Activated T-cell treated with anti-CD3 and anti-CD28 coated beads, Interleukin-2, amount 50 U/mL, for 24 hours (primary cell): ENCODE measurements at places on chromosomes 6 and 20.

DNA sequence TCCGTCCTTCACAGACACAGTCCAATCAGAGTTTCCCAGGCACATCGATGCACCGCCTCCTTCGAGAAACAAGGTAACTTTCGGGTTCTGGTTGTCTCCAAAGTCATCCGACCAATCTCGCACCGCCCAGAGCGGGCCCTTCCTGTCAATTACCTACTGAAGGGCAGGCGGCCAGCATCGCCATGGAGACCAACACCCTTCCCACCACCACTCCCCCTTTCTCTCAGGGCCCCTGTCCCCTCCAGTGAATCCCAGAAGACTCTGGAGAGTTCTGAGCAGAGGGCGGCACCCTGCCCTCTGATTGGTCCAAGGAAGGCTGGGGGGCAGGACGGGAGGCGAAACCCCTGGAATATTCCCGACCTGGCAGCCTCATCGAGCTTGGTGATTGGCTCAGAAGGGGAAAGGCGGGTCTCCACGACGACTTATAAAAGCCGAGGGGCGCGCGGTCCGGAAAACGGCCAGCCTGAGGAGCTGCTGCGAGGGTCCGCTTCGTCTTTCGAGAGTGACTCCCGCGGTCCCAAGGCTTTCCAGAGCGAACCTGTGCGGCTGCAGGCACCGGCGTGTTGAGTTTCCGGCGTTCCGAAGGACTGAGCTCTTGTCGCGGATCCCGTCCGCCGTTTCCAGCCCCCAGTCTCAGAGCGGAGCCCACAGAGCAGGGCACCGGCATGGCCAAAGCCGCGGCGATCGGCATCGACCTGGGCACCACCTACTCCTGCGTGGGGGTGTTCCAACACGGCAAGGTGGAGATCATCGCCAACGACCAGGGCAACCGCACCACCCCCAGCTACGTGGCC, at the start of gene HSPA1B:
Gene HSPA1B (plus strand): TSS at position 453 of the 794 bp plus-strand sequence. CDS start 213 bp downstream, at position 666.
- DNase-seq = peak; percentile 91

DNA sequence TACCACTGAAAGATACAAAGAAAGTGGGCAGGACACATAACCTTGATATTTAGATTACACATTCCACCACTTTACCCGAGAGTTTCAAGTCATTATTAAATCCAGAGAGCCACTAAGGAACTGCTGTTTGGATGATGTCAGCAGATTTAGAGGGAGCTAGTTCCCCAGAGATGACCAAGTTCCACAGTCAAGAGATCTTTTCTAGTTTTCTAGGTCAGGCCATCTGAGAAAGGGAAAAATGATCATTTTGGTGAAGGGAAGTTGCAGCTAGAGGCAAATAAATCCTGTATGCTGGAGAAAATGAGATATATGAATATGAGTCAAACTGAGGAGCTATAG, 147.8 kb downstream of the HS3ST5 start:
- DNase-seq = no peak

DNA sequence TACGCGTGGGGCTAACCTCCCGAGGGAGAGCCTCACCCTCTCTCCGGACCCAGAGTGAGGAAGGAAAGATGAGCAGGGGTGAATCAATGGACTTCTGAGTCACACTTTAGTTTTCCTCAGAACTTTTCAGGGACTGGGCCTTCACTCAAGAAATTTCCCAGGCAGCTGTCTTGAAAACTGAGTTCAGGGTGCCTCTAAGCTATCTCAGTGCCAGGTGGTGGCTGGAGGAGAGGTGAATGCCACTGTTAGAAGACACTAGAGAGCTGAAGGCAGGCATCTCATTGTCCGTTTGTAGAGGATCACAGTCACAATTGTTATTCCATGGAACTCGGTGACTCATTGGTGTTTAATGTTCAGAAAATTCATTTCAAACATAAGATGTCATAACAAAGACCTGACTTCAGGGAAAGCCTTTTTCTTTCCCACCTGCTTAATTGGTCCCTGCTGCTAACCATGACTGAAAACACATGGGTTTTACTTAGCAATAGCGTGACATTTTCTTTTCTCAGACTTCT, 5.3 kb upstream of the SERPINB6 start:
- DNase-seq = no peak

DNA sequence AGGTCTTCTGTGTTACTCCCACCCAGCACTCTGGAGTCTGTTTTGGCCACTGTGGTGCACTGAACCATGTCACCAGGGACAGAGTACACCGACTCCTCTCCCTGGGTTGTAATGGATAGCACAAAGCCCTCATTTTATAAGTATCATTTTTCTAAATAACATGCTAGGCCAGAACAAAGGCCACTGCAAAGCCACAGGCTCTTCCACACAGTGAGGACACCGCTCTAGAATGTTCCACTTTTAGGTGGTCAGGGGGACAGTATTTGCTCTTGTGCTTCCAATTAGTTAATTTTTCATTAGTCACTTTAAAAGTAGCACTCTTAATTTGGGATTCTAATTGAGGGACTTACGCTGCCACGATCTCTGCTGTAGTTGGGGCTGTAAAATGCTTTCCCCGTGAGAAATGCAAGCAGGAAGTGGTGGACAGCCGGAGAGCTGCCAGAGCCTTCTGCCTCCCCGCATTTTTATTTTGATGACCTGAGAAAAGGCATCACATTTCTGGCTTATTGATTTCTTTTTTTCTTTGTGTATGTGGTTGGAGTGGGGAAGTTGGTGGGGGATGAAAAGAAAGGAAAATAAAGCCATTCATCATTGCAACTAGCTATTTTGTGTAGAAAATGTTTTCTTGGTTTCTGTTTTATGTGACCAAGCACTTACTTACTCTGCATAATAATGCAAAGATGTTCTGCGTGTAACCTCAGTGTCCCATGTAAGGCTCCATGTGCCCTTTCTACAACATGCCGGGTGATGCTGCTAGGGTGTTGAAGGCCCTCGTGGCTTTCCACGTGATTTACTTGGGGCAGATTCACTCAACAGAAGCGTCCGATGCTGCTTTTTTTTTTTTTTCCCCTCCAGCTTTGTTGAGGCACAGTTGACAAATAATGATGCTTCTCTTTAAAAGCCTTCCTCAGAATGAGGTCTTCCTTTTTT, 195.9 kb downstream of the SASH1 start:
- DNase-seq = no peak

- no peak for DNase-seq
Measured at GRCh38 chr6:139881236-139881635, 506.8 kb upstream of the CITED2 start.

DNA sequence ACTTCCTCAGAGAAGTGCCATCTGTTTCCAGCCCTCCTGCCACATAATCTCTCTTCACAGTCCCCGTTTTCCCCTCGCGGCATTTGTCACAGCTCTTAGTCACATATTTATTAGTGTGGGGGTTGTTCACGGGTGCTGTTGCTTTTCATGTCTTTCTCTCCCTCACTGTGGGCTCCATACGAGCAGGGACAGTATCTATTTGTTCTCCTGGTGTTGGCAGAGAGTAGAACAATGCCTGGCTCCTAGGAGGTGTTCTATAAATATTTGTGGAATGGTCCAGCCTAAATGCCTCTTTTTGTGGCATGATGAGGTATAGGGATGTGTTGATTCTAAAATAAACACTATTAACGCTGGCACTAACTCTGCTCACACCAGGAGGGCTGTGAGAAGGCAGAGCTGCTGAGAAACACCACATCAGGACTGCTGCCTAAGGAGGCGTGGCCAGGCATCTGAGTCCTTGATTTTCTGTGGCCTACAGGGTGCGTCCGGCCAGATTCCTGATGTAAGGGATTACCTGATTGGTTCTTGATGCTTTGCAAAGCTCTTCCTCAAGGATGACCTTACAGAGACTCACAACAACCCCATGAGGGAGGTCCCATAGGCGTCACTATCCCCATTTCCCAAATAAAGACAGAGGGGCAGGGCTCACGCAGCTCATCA, 219.8 kb upstream of the ARID1B start:
- DNase-seq = no peak

DNA sequence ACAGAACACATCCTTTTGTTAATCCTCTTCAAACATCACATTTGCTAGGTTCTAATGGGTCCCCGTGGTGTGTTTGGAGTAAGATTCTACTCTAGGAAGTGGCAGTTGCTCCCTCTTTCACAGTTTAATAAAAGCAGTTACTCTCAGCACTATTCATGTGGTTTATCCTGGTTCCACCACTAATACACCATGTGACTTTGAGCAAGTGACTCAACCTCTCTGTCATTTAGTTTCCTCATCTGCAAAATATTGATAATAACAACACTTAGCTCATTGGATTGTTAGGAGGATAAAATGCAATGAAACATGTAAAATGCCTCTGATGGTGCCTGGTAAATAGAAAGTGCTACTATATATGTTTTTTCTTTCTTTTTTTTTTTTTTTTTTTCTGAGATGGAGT, 488.0 kb upstream of the NOX3 start:
- no peak for DNase-seq

- no peak for DNase-seq
Measured at GRCh38 chr6:51415501-51415900, 596.8 kb downstream of the TFAP2B start.

- no peak for DNase-seq
Measured at GRCh38 chr6:17212546-17213371, 68.4 kb upstream of the RBM24 start.

GRCh38 chr20:20720158-20720557, 7.7 kb upstream of the RALGAPA2 start:
- no peak for DNase-seq

DNA sequence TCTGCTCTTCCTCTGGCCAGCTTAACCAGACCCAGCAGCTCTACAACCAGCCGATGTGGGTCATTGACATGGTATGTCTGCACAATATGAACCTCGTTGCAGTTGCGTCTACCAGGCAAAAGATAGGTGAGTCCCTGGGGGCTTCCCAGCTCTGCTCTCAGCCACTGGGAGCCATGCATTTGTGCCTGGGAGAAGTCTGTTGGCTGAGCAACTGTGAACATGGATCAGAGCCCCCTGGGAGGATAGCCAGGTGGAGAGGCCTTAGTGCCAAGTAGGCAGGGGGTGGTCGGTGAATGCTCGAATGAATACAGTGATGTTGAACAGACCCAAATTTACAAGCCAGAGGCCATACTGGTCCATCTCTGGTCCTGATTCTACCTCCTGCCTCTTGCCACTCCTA, 30.6 kb downstream of the EFCAB8 start:
- DNase-seq = no peak

- no peak for DNase-seq
Measured at GRCh38 chr6:104182811-104183210, 676.9 kb downstream of the HACE1 start.

DNA sequence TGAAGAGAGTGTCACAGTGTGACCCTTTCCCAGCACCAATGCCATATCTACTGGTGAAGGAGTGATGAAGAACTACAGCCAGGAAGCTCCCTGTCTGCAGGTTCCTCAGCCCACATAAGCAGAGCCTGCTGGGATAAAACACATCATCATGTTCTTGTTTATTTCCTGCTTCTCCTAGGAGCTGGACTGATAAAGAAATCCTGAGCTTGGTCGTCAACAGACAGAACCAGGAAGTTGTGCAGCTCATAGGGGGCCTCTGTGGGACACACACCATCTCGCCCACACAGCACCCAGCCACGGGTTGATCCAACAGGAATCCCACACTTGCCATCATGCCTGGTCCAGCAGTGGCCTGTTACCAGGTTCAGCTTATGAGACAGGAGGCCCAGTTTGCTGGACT, 2.8 kb upstream of the CSTL1 start:
- DNase-seq = no peak

DNA sequence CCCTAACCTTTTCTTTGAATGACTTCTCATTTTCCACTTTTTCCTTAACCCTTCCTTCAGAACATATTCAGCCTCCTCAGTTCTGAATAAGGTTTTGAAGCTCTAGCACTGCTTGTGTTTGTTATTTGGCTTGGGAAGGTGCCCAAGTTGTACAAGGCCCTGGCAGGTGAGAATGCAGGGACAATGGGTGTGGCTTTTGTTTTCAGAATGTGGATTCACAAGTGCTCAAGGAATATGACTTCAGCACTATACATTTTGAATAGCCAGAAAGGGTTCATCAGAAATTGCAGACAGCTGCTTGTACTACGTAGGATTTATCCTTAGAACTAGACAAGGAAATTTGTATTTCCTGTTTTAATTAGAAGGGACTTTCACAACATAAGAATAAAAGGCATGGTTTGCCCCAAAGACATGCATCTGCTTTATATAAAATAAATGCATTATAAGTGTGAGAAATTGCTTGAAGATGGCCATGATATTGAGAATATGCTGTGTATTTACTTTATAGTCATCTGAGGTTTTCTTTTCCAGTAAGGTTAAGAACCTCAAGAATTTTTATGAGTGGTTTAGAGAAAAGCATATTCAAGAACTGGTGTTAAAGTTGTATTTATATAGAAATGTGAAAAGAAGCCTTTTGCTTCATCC, 29.3 kb upstream of the PRDM1 start:
- DNase-seq = no peak

DNA sequence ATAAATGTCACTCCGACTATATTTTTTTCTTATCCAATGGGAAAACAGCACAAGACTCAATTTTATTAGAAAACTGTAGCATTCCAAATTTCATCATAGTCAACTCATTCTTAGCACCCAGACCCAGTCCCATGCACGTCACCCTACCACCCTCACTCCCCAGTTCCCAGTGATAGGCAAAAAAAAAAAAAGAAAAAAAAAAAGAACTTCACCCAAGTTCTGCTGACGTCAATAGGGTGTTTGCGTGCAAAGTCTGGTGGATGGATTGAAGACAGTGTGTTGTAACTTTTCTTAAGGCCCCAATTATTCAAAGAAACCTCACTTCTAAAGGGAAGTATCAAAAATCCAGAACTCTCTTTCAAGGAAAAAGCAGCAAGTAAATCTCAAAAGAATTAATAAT, 213.9 kb upstream of the PRDM1 start:
- DNase-seq = no peak

DNA sequence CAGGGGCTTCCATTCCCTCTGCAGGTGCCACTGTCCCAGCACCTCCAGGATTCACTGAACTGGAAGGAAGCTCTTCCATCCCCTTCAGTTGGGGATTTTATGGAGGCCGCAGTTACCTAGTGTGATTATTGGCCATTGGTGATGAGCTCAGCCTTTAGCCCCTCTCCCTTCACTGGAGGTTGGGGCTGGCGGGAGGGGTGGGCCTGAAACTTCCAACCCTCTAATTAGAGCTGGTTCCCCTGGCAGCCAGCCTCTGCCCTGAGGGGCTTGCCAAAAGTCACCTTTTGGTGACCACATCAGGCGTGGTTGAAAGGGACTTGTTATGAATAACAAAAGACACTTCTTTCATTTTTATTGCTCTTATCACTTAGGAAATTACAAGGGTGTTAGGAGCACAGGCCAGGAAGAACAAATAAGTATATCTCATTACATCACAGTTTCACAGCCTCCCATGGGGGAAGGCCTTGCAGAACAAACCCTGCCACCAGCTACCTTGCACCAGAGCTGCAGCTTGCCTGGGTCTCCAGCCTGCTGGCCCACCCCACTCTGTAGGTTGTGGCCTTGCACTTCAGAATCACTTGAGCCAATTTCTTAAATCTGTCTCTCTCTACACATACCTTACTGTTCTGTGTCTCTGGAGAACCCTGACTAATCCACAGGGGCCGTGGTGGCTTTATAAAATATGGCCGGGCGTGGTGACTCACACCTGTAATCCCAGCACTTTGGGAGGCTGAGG, 5.0 kb downstream of the PYGB start:
- no peak for DNase-seq
